Caudate nucleus (tissue), 63 donors: ENCODE measurements at places on chromosomes 2 and 18.

DNA sequence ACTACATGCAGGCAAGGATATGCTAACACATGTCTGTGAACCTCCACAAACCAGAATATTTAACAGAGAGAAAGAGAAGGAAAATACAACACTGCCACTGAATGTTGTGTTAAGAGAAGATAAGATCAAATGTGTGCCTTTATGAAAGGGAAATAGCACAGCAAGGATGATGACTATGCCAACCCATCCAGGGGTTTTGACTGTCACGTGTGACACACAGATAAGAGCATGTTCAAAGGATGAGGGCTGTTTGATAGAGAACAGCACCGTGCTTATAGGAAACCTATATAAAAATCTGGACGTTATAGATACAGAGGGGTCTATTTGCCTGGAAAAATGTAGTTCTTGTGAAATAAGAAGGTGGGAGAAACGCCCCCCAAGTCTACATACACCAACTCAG is 911.8 kb downstream of the CPS1 start:
- DNase-seq: no peak

DNA sequence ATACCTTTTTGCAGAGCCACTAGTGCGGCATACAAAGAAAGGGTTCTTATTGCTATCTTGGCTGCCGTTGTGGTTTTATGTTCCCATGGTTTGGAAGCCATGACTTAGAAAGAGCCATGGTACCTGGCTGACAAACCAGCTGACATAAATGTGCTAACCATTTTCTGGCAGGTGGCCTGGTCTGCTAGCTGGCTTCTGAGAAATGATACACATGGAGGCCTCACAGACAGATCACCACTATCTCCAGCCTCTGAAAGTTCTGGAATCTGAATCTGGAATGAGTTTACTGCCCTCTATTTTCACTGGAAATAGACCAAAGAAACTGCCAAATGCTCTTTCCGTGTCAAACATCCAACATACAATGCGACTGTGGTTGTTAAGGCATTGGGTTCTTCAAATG is 123.7 kb downstream of the QPCT start:
- DNase-seq: no peak

DNA sequence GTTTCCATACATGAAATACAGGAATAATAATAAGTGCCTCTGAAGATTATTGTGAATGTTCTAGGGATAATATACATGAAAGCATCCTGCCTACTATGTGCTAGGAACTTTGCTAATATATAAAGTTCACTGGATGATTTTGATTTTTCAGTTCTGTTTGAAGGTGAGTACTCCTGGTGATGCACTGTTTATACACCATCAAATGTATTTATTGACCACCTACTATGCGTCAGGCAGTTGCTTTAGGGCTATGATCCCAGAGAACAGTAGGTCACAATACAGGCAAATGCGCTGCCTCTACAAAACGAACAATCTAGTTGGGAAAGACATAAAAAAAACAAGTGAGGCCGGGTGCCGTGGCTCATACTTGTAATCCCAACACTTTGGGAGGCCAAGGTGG is 10.7 kb downstream of the TXNDC9 start:
- DNase-seq: no peak

GRCh38 chr18:38883111-38883510 is 1317.5 kb upstream of the CELF4 start:
- DNase-seq: no peak

DNA sequence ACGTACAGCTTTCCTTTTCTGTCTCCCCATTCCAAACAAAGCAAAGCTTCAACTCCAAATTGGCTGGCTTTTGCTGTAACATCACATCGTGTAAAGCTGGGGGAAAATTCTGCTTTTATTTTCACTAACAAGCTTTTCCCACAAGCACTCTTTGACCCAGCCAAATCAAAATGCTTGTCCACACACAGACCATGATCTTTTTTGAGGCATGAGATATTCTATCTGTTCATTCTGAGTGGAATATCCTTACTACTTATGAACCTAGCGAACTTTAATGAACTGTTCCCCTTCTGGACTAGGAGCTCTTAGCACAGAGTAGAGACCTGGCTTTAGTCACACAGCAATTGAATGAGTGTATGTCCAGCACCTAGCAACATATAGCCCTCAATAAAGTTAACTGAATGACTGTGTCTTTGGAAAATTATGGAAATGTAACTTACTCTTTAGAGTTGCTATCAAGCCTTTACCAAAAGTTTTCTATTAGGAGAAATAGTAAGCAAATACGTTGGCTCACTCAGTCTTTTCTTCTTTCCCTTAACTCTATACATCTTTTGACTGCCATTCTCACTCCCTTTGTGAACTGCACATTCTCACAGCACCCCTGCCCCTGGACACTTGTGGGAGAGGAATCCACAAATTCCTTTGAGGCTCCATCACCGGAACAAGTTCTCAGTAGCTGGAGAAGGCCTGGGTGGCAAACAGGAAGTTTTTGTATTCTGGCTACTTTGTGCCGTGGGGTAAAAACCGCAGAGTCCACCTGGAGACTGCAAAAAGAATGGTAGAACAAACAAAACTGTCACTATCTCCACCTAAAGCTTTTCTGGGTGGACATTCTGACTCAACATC is 1.3 kb upstream of the UBE2E3 start:
- DNase-seq: no peak

GRCh38 chr2:121803503-121803902 is 48.1 kb downstream of the TSN start:
- DNase-seq: no peak

- DNase-seq: no peak
Measured at GRCh38 chr2:36902385-36903120, 63.8 kb downstream of the STRN start.

DNA sequence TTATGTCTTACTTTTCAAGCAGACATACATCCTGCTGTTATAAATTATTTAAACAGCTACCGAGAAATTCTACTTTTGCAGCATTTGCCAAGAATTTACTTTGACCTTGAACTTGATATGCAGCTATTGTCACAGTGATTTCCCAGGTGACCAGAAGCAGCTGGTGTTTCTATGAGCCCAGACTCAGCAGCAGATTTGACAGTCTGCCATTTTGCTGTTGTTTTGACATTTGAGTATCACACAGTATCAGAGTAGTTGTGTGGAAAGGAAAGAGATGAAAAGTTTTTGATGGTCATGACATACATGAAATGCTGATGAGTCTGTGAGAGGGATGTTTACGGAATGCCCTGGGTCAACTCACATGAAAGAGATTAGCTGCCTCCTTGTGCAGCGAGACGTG is 6.6 kb upstream of the CCDC195 start:
- no peak for DNase-seq

- DNase-seq: no peak
Measured at GRCh38 chr2:230347659-230348305, 20.8 kb downstream of the SP140L start.

GRCh38 chr2:105437708-105438103 is 38.9 kb upstream of the FHL2 start:
- no peak for DNase-seq

GRCh38 chr2:105427485-105427884 is 28.6 kb upstream of the FHL2 start:
- no peak for DNase-seq

GRCh38 chr18:3902676-3903075 is 452.7 kb downstream of the TGIF1 start:
- DNase-seq: no peak

GRCh38 chr18:75205514-75206132 is 3.3 kb downstream of the PTGR3 start:
- no peak for DNase-seq

DNA sequence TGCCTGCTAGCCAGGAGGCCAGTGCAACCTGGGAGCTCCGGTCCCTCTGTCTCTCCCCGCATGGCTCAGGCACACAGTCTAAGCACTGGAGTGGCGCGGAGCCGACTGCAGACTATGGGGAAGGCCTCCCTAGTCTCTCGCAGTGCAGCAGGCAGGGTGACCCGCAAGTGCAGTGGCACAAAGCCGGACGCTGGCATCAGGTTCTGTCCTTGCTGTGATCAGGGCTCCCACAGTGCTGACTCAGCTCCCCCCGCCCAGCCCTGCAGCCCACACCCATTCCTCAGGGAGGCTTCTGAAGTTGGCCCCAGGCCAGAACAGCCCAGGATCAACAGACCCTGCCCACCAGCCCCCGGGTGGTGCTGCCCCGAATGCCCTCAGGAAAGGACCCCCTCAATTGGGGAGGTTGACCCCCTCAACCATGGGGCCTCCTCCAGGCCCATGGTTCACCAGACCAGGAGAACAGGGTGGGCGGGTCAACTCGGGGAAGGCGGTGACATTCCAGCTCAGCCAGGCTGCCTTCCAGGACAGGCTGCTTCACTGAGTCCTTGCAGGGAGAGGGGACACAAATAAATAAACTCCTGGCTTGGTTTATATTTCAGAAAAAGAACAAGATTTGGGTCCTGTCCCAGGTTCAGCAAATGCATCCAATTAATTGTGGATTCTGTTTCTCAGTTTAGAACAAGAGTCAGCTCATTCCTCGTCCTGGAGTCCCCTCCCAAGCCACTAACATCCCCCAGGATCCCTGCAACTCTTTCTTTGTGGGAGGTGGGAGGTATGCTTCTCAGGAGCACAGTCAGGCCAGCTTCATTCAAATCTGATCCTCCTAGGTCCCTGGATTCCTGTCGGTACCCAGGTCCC is 12.2 kb downstream of the BIN1 start:
- no peak for DNase-seq

DNA sequence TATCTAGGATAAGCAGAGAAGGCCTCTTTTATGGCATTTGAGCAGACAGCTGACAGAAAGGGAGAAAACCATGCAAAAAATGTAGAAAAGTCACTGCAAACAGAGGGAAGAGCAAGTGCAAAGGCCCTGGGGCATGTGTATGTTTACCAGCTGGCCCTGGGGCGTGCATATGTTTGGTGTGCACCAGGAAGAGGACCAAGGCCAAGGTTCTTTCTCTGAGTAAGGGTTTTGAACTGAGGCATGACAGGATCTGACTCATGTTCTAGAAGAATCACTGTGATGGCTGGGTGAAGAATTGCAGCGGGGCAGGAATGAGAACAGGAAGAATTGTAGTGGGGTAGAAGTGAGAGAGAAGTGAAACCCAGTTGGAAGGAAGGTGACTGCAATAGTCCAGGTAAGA is 69.6 kb downstream of the STEAP3 start:
- DNase-seq: no peak

DNA sequence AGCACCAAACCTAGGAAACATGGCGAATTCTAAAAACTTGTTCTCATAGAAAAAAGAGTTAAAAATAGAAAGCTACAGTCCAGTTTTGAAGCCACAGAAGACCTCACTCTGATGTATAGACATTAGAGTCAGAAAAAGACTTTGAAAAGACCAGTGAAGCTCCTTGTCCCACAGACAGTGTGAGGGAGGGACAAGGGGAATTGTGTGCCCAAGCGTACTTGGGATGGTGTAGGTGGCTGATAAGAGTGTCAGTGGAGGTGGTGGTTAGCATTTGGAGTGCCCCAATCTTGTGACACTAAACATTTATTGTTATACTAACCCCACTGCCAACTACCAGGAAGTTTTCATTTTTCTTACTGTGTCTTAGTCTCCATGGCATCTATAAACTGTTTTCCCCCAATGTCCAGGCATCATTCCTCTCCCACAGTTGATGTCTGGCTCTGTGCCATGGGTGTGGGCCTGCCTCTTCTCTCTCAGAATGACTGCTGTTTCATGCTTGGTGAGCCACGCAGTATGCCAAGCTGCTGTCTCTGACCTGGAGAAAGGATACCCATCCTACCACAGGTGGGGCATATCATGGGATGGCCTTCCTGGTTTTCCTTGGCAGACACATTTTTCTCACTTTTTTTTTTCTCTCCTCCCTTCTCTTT is 161.4 kb downstream of the RPIA start:
- DNase-seq: no peak

GRCh38 chr2:168583710-168584521 is 127.8 kb downstream of the CERS6 start:
- DNase-seq: no peak

DNA sequence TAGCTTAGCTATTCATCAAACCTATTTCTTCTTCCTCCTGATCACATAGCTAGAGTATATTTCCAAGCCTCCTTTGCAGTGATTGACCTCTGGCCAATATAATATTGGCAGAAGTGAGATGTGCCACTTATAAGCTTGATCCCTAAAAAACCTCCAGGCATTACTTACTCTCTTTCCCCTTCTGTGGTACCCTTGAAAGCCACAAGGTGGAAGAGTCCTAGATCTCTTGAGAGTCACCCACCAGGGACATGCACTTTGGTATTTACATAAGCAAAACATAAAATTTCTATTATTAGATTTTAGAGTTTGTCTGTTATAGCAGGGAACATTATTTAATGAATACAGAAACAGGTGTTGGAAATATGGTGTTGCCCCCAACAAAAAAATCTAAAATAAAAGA is 112.0 kb downstream of the EXOC6B start:
- DNase-seq: no peak

GRCh38 chr2:137924019-137924418 is 40.3 kb upstream of the HNMT start:
- no peak for DNase-seq

- no peak for DNase-seq
Measured at GRCh38 chr2:122135021-122135937, 379.8 kb downstream of the TSN start.

DNA sequence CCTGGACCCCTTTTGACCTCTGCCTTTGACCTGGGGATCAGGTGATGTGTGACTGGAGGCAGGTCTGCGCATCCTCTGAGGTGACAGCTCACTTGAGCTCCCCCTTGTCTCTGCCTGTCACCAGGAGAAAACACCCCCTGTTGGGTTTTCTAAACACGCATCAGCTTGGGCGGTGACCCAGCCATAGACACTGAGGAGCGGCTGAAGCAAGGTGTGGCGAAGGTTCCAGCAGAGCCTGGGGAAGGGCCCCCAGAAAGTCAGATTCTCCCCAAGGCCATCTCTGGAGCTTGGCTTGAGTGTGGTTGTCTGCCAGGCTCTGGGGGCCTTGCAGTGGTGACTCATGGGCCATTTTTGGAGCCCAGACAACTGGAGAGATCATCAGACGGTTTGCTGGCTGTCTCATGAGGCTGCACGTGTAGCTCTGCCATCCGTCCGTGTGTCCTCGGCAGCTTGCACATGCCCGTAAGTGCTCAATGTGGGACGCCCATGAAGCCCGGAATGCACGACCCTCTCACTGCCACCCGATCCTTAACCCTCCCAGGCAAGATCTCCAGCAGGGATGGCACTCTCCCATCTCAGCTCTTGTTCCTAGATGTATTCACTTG is 29.4 kb downstream of the SIX3 start:
- no peak for DNase-seq

GRCh38 chr18:6653880-6654279 is 75.6 kb upstream of the ARHGAP28 start:
- DNase-seq: no peak

DNA sequence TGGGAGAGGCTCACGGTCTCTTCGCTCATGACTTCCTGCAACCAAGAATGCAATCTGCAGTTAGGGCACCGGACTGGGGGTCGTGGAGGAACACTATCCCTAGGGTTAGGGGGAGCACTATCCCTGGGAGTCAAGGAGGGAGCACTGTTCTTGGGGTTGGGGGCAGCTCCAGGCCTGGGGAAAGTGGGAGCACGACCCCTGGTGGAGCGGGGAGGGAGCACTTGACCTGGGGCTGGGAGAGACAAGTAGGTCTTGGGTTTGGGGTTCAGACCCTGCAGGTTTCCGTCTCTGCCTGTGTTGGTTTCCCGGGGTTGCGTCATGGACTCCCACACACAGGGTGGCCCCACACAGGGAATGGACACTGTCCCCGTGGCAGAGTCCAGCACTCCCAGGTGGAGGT is 133.6 kb downstream of the TPO start:
- no peak for DNase-seq

- DNase-seq: no peak
Measured at GRCh38 chr2:231197706-231198290, 633 bp upstream of the ARMC9 start.

- DNase-seq: no peak
Measured at GRCh38 chr18:21230436-21230835, 11.6 kb upstream of the GREB1L start.

GRCh38 chr2:105395691-105396090 is 3.2 kb downstream of the FHL2 start:
- DNase-seq: no peak
